Fibroblast of skin of scalp (primary cell): ENCODE measurements at places on chromosomes 5 and 9.

- no peak for DNase-seq
Measured at GRCh38 chr5:56094579-56095361, 100.0 kb upstream of the IL6ST start.

- DNase-seq: peak; percentile 65
Measured at GRCh38 chr9:108640230-108640629, 215.6 kb downstream of the ACTL7B start.

GRCh38 chr5:433836-434235, 9.1 kb upstream of the EXOC3 start:
- DNase-seq: no peak

GRCh38 chr9:105881654-105882349, 187.5 kb downstream of the TMEM38B start:
- DNase-seq: peak; percentile 60

GRCh38 chr5:59684388-59685190, 208.9 kb downstream of the PDE4D start:
- DNase-seq: no peak

DNA sequence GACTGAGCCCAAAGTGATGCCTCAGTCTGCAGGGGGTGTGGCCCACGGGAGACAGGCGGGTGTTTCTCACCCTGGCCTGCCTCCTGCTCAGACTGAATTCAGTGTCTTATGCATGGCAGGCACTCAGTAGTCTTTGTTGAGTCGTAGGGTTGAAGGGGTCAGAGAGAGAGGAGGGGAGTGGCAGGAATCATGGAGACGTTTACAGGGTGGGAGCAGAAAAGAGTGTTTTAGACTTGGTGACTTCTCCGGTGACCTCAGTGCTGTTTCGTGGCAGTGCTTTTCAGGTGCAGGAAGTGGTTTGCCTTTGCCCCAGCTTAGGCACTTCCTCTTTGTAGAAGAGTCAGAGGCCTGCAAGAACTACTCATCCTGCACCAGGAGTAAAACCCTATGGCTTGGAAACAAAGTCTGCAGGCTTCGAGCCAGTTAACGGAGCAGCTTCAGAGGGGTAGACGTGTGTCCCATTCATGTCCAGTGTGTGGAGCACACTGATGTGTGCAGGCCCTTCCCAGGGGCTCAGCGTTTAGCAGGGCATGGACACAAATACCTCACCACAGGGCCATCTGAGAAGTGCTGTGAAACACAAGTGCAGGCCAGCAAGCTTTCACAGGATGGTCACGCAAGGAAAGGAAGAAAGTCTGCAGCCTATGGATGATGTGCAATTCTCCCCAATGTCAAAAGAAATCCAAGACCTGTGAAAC, 24.5 kb upstream of the SEMA4D start:
- no peak for DNase-seq

GRCh38 chr5:95631991-95632675, 12.2 kb downstream of the GPR150 start:
- peak; percentile 72 for DNase-seq

DNA sequence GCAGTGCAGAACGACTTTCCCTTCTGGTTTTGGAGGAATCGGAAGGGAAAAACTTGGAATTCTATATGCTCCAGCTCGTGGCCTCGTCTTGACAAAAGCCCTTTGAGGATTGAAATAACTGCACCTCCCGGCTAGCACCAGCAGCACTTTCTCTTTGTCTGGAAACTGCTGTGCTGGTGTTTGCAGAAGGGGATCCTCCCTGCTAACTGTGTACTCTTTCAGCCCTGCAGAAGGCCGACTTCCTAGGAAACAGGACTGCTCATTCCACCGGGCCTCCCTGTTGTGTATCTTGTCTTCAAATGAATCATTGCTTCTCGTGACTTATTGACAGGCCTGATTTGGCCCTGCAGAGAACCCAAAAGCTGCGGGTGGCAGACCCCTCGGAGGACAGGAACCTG, 23.6 kb downstream of the STC2 start:
- DNase-seq: no peak

- DNase-seq: no peak
Measured at GRCh38 chr5:143879646-143880045, 67.7 kb downstream of the HMHB1 start.

DNA sequence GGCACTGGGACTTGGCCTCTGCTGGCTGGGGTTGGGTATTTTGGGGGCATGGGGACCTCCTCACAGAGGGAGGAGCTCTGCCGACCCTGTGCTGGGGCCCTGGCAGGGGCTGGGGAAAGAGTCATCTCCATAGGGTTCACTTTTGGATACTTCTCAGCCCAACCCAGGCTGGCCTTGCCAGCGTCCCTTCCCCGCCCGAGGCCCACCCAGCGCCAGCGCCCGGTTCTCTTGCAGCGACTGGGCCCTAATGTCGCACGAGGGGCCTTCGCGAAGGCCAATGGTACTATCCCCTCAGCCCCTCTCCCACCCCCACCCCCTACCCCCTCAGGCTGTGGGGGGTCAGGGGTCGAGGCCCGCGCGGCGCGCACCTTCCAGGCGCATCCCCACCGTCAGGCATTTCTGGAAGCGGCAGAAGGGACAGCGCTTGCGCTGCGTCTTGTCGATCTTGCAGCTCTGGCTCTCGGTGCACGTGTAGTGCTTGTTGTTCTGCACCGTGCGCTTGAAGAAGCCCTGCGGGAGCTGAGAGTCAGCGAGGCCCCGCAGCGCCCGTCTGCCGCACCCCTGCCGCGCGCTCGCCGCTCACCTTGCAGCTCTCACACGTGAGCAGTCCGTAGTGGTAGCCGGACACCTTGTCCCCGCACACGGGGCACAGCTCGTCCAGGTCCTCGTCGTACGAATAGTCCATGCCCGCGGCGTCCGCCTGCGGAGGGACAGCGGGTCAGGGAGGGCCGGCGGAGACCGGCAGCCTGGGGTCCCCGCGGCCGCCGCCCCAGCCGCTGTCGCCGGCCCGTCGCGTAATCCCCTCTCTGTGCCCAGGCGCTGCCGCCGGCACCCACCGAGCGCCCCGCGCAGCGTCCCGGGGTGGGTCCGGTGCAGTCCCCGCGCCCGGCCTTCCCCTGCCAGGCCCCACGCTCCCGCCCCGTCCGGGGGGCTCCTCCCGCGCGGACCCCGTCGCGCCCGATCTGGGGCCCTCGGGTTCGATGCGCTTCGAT, 4.2 kb downstream of the NR5A1 start:
- DNase-seq: no peak

DNA sequence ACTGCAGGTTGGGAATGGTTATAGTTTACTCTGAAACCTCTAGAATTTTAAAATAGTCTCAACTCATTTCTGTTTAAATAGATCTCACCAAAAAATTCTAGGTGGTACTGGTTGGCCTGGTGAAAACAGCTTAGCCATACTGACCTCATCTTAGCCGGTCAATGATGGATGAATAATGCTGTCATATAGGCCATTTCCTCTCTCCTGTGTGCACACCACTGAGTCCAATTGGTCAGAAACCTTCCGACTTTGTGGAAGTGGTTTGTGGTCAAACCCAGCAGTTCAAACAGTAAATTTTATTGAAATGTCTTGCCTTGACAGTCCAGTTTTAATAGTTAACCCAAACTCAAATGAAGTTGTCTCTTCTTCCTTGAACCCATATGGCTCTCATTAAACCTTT, 98.6 kb downstream of the GIN1 start:
- DNase-seq: no peak

GRCh38 chr9:34664281-34665066, 2.0 kb upstream of the CCL27 start:
- peak; percentile 77 for DNase-seq

- DNase-seq: no peak
Measured at GRCh38 chr5:132830436-132831094, at the start of gene SHROOM1. Gene SHROOM1, minus strand, starts transcription at chr5:132830647. Its CDS starts 4,507 bp downstream, at chr5:132826140.

DNA sequence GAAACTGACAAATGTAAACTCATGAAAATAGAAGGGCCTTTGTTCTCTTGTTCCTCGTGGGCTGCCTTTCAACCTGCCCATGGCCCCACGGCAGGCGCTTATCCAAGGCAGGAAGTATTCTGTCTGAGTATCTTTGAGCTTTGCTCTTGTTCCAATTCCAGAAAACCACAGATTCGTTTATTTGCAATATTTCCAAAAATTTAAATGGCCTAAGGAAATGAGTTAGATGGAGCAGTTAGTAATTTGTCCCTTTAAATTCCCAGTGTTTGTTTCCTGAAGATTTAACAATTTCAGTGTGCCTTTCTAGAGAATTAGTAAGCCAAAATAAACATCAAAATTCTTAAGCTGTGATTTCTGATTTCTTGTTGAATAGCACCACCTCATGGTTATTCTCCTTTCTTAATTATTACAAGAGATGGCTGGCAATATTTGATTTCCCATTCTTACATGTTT, 299.4 kb upstream of the RASA1 start:
- peak; percentile 57 for DNase-seq

DNA sequence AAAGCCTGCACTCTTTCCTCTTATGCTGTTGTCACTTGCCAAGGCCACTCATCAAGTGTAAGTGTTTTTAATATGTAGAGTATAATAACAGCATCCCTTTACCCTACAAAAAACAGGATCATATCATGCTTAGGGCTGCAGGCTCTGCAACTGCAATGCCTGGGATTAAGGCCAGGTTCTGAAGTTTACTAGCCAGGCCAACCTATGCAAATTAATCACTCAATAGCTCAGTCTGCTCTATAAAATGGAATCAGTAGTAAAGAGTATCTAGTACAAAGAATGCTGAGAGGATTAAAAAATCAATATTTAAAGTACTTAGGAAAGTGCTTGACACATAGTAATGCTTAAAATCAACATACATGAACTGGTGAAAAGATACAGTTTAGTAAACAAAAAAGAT, 253.3 kb downstream of the EDIL3 start:
- no peak for DNase-seq

DNA sequence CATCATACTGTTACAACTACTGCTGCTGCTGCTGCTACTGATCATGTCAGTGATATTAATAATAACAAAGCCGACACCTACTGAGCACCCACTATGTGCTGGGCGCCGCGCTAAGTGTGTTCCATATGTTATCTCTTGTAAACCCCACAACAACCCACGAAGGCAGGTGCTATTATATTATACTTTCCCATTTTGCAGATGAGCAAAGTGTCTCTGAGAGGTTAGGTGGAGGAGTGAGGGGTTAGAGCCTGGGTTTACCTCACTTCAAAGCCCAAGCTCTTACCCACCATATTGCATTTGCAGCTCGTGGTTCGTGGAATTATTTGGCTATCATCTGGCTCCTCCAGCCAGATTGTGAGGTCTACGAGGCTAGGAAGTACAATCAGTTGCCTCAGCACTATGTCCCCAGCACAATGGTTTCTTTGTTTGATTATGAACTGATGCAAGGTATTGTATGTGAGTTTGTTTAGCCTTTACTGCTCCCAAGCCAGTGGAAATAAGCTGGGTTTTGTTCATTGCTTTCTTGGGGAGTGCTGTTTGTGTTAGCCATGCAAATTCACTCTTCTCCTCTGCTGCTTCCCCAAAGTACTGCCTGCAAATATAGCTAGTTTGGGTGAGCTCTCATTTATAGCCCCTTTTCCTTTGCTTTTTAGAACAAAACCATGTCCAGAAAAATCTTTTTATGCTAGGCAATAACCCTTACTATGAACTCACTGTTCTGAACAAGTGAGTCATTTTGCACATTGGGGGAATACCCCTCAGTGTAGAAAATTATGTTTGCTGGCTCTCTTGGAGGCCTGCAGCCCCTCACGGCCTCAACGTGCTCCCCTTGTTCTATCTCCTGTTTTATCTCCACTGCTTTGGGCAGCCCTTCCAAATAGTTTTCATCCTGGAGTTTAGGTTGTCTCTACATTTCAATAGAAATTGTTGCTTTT, 47.9 kb downstream of the ALG2 start:
- DNase-seq: no peak

GRCh38 chr5:22473886-22474285, 379.3 kb downstream of the CDH12 start:
- DNase-seq: no peak

DNA sequence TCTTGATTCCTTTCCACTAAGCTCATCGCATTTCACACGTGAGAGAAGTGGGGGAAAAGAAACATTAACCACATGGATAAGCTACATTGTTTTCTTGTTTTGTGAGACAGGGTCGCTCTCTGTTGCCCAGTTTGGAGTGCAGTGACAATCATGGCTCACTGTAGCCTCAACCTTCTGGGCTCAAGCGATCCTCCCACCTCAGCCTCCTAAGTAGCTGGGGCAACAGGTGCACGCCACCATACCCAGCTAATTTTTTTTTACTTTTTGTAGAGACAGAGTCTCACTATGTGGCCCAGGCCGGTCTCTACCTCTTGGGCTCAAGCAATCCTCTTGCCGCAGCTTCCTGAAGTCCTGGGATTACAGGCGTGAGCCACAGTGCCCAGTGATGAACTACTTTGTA, 2.8 kb downstream of the OTULIN start:
- no peak for DNase-seq

- DNase-seq: no peak
Measured at GRCh38 chr5:151522226-151522625, 68.9 kb downstream of the FAT2 start.

- DNase-seq: no peak
Measured at GRCh38 chr9:114256827-114257328, 66.0 kb upstream of the ORM1 start.

DNA sequence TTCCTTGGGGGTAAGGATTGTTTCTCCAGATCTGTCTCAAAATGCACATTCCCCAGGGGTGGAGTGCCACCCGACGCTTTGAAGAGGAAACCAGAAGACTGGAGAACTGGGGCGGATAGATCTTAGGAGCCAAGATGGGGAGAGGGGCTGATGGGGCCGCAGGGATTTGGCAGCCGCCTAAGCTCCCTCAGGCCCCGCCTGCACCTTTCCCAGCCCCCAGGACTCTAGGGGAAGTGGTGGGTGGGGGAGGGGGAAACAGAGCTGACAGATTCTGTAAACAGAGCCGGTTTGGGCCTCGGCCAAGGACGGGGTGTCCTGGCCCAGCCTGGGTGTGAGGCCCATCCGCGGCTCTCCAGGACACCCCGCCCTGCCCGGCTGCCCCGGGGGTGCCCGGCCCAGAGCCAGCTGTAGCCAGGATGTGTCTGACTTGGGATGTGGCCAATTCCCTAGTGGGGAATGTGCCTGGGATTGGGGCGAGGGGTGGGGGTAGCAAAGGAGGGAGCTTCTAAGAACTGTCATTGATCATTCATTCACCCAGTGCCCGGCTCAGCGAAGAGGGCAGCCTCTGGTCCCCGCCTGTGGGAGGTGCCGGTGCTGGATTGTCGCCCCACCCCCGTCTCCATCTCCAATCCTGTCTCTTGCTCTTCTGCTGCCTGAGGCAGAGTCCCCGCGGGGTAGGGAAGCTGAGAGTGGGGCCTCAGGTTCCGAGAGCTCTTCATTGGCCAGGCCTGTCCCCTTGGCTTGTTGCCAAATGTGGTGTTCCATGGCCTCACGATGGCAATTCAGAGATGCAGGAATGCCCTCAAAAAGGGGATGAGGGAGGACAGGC, 54.8 kb upstream of the CDKN2AIPNL start:
- DNase-seq: peak; percentile 84

DNA sequence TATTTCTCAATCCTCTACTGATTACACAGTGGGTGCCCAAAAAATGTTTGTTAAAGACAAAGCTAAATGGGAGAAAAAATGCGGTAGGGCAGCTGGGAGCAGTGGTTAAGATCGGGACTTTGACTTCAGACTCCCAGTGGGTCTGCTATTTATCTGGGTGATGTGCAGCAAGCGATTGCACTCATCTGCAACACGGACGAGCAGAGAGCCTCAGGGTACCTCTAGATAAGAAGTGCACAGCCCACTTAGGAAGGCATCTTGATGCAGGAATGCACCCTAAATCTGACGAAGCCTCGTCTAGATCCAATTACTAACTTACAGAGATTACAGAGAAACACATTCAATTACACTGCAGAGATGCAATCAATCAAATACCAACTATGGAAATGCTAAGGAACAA, 4.0 kb downstream of the MAPK9 start:
- no peak for DNase-seq

- no peak for DNase-seq
Measured at GRCh38 chr5:116358911-116359418, 215.7 kb downstream of the SEMA6A start.
